Cardiac fibroblast (primary cell): ENCODE measurements at places on chromosomes 6 and 20.

- no peak for DNase-seq
Observed at GRCh38 chr6:13863699-13864155, 49.4 kb upstream of the MCUR1 start.

GRCh38 chr20:43691928-43692524, 25.1 kb downstream of the MYBL2 start:
- DNase-seq = peak; percentile 56

DNA sequence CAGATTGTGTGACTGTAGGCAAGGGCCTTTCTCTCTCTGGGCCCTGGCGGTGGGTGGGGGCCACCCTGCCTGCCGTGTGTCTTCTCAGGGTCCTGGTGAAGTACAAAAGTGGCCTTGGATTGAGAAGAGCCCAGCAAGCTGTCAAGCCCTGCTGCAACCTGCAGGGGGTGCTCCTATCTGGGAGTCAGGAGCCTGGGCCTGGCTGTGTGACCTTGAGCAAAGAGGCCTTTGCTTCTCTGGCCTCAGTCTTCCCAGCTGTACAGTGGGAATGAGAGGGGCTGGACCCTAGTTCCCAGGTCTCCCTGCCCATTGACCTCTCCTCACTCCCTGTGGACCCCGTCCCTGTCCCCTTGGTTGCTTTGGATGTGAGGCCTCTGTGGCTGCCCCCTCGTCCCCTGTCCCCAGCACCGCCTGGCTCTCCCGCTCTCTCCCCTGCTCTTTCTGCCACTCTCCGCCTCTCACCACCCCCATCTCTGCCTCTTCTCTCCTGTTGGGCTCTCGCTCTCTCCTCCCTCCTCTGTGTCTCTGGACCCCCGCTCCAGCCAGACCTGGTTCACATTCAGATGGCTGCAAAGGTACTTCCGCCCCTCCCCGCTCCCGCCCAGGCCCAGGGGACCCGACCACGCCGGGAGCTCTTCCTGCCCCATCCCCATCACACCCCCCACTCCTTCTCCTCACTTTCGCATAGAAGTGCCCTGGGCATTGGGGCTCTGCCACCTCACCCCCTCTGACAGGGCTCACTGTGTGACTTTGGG, 46.7 kb downstream of the SRC start:
- peak; percentile 24 for DNase-seq

GRCh38 chr6:15171026-15171425, 74.8 kb upstream of the JARID2 start:
- no peak for DNase-seq

GRCh38 chr20:41350408-41350962, 9.9 kb downstream of the LPIN3 start:
- no peak for DNase-seq
